AG04449 (cell line): ENCODE measurements at places on chromosomes 6 and 20.

DNA sequence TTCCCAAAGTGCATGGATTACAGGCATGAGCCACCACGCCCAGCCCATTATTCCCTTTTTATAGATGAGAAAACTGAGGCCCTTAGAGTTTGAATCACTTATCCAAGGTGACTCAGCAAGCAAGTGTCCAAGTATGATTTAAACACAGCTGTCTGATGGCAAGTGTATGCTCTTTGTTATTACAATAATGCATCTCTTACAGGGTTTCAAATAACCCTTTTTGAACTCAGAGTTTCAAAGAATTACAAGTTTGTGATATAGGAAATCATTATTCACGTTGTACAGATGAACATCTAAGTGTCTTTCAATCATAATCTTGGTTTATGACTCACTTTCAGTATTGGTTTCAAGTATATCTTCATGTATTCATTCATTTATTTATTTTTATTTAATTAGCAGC lies 63.0 kb downstream of the CD83 start:
- DNase-seq = no peak

DNA sequence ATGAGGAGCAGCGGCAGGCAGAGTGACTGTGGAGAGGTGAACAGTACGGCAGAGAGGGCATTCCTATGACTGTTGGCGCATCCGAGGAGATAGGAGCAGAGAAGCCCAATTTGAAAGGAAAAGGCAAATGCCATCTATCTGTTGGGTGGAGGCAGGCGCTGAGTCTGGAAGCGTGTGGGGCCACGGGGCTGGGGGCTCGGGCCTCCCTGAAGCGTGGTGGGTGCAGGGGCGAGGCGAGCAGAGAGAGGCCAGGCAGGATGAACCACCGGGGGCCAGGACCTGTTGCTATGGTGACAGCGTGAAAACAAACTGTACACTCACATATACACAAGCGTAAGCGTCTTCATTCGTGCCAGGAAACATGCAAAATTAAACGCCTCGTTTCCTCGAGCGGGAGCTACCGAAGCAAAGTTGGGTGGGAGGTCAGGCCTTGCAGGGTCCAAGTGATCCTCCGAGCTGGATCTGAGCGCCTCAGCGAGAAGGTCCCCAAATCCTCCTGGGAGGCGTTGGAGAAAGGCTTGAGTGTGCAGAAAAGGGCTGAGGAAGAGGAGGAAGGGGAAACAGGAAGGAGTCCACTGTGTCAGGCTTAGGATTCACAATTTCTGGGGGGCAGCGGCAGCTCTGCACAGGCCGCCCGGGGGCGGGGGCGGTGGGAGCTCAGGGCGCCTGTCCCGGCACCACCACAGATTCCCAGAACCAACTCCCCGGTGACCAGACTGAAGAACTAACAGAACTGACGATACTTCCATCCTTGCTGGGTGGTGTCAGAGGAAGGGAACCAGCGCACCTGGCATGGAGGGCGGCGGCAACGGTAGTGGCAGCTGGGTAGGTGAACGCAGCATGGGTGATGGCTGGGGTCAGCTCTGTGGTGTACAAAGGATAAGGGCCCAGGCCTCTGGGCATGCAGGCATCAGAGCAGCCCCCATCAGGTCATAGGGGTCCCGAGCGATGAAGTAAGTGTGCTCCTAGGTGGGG lies 68.2 kb downstream of the KHDC1L start:
- DNase-seq = no peak

DNA sequence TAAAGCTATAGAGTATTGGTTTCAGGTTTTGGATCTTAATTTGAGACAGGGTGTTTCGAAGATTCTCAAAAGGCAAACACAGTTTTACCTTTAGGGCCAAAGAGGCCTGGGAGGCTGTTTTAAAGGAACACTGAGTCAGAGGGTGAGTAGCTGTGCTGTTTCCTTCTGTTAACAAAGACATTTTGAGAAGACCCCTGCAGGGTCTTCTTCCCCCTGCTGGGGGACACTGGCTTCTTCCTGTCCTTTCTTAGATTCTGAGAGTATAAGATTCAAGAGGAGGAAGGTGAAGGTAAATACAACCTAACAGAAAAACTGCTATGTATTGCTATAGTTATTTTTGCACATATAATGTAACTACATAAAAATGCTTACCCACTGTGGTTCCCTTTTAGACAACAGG lies 19.0 kb downstream of the HS3ST5 start:
- DNase-seq = no peak

DNA sequence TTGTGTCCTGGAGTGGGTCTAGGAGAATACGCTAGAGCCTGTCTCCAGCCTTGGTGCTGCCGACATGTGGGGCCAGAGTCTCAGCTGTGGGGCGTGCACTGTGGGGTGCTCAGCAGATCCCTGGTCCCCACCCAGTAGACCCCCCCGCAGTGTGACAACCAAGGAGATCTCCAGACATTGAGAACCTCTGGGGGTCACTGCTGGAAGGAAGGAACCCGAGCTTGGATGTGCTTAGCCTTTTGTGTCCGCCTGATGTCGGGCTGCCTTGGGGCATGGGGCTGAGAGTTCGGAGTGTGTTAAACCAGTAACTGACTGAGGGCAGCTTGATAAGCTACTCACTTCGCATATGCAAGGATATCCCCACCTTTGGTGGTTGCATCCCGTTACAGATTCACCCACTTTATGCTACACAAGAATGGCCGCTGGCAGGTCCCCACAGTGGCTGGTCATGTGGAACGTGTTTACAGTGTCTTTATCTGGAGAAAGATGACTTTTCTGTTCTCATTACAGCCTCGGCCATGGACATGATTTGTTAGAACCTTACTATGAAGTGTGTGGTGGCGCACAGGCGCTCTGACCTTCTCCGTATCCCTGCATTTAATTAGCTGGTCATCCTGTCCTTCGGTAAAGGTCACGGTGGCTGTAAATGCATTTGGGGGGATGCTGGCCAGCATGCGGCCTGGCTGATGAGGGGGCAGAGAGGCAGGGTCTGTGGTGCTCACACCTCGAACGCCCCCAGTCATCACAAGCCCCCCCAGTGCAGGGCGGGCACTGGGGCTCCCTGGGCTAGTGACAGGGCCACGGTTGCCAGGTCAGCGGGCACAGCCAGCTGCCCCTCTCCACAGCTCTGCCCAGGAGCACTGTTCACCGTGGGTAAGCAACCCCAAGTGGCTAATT lies 366.8 kb downstream of the TAF4 start:
- no peak for DNase-seq

DNA sequence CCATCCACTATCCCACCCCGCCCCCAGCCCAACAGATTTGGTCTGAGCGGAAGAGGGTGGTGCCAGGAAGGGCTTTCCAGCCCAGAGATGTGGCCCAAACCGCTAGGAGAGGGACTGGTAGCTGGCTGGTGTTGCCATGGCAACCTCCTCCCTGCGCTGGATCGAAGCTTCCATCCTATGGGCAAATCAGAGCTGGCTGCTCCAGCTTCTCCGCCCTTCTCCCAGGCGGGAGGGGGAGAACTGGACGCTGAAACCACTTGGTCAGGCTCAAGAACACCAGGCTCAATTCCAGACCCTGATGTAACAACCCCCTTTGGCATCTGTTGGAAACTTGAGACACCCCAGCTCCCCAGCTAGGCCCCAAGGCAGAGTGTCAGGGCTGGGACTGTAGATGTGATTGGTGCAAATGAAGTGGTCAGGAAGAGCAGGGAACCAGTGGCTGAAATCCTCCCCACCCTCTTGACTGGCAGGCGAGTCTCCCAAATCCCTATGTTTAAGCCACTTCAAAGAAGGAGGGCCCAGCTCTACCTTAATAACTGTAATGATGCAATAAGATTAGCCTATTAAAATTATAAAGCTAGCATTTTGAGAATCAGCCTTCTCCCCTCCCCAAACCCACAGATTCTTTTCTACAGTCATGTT lies 4.2 kb downstream of the RIMS4 start:
- DNase-seq = no peak
